Colonic mucosa (tissue), 4 donors: ENCODE measurements at places on chromosomes 7 and 10. TPM values are rescaled to one million over a fixed set of nuclear protein-coding genes. Genes with fewer than 3 reads are reported as not detected.

Gene CTAGE8
- 6.4 TPM for total RNA-seq

GRCh38 chr10:128048819-128049210 is 77.4 kb downstream of the MKI67 start:
- no peak for DNase-seq

- DNase-seq = no peak
Measured at GRCh38 chr7:14229047-14229446, 239.6 kb upstream of the ETV1 start.

- peak; percentile 22 for DNase-seq
Measured at GRCh38 chr10:22022257-22023032, 18.9 kb upstream of the DNAJC1 start.

Gene TEX36
- not detected for total RNA-seq

Gene TMEM184A
- total RNA-seq = 54.3 TPM

Gene LRRC27
- 5.8 TPM for total RNA-seq

GRCh38 chr7:4792537-4793126 is 17.2 kb downstream of the AP5Z1 start:
- peak; percentile 31 for DNase-seq

DNA sequence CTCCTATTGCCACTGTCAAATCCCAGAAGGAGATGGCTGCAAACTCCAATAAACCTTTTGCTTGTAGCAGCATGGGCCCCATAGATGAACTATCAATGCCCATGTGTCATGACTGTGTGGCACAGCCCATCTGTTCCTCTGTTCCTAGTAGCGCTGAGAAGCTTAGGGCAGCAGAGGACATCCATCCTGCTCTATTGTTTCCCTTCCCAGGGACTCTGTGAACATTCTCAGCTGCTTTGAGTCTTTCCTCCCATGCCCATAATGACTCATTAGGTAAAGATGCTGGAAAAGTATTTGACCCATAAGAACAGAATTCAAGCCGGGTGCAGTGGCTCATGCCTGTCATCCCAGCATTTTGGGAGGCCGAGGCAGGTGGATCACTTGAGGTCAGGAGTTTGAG is 28.3 kb downstream of the STMP1 start:
- no peak for DNase-seq

Gene TUBB8
- total RNA-seq = not detected
